ENCODE measurements at places on chromosomes 6 and 20.

GRCh38 chr20:44245977-44246376 lies 1.1 kb upstream of the GDAP1L1 start:
- DNase-seq: no peak

DNA sequence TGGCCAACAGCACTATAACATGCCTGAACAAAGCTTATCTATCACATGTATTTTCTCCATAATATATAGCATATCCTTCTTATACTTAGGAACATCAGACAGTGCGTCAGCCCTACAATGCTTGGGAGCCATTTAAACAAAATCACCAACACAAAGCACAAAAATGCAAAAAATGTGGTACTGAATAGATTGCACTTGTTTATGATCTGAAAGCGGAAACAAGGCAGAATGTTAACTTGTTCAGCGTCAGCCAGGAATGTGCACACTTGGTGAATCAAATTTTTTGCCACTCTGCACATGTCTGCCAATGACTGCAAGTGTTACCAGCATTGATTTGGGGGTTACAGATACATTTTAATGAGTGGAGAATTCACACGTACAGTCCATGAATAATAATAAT lies 14.8 kb downstream of the SLC35A1 start:
- no peak for DNase-seq

- no peak for DNase-seq
Observed at GRCh38 chr20:39849664-39850063, 839.4 kb downstream of the MAFB start.

DNA sequence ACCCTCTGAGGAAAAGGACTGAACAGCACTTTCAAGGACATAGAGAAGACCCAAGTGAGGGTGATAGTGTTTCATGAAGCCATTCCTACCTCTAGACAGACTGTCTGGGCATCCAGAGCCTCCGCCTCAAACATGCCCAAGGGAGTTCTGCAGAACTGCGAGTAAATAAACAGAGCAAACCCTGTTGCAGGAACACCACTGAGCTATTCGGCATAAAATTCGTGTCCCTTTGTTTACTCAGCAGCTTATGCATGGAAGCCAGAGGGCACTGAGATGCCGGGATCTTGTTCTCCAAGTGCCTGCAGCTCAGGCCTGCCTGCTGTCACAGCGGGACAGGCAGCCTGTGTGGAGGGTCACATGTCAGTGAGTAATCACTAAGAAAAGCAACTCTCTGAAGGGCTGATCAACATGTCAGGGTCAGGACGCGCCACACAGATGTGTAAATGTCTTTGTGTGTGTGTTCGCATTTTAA lies 164.9 kb upstream of the HEY2 start:
- DNase-seq: no peak

DNA sequence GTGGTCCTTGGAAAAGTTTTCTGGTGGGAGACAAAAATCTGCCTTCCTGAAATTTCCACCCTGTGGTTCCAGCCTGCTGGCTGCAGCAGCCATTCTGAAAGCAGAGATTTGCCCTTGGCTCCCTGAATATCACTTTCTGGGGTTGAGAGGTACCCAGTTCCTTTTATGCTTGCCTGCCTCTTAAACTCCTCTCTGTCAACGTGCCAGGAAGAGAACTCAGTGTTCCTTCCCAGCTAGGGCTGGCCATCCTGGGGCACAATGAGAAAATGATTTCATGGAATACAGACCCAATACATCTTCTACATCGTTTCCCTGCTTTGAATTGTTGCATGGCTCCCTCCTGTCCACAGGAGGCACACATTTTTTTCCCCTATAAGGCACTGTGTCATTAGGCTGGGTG lies 1.6 kb upstream of the DSN1 start:
- no peak for DNase-seq

GRCh38 chr6:76835293-76835692 lies 628.0 kb downstream of the HTR1B start:
- no peak for DNase-seq

- no peak for DNase-seq
Observed at GRCh38 chr6:148746363-148747144, at the start of gene UST. Gene UST, plus strand, starts transcription at chr6:148747030. Its CDS starts 401 bp downstream, at chr6:148747431.

DNA sequence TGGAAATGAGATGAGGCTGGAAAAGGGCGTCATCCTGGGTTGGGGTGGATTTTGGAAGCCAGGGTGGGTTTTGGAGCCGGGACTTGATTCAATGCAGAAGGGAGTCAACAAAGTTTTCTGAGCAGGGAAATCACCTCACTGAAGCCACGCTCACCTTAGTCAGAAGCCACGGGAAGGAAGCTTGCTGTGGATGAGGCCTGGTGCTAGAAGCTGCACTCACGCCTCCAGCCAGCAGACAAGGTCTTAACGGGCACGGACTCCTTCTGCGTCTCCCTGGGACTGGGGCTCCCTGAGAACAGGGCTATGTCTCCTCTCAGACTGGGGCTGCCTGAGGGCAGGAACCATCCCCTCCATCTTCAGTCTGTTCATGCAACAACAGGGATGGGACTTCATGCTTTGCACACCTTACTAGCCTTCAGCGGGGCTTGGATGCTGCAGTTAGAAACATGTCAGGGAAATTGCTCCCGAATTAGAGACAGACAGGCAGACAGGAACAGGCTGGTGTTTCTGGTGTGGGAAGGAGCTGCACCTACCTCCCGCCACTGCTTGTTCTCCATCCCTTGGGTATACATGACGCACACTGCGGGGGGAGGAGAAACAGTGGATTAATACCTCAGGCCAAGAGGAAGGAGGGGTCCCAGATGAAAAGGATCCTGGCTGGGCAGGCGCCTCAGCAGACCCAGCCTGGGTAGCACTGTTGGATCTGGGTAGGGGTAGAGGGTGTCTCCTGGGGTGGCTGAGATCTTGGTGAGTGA lies 17.5 kb downstream of the CPNE5 start:
- no peak for DNase-seq

GRCh38 chr6:167742719-167743303 lies 83.9 kb upstream of the AFDN start:
- no peak for DNase-seq

DNA sequence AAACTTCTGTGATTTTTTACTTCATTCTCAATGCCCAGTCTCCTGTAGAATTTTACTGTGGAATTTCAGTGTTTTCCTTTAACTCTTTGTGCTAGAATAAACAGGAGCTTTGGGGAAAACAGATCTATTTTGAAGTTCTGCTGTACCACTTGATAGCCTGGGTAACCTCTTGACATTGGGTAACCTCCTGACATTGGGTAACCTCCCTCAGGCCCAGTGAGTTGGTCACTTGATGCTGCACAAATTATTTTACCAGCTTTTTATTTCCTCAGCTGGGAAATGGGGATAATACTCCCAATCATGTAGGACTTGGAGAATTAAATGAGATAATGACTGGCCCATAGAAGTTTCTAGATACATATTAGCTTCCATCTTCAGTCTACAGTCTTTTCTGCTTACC lies 137.3 kb upstream of the TOP1 start:
- no peak for DNase-seq

- no peak for DNase-seq
Observed at GRCh38 chr6:148214667-148215066, 128.0 kb upstream of the SASH1 start.

DNA sequence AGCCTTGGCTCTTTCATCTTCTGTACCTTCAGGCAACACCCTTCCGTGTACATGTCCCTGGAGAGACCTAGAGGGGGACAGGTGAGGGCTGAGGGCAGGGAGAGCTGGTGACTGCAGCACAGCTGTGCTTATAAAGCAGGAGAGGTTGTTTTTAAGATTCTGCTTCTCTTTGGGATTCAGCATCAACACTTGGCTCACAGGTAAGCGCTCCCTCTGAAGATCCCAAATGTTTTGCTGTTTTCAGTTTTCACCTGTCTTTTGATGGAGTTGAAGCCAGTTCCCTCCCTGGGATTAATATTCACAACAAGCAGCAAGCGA lies 19.4 kb upstream of the TRAF3IP2 start:
- DNase-seq: no peak

DNA sequence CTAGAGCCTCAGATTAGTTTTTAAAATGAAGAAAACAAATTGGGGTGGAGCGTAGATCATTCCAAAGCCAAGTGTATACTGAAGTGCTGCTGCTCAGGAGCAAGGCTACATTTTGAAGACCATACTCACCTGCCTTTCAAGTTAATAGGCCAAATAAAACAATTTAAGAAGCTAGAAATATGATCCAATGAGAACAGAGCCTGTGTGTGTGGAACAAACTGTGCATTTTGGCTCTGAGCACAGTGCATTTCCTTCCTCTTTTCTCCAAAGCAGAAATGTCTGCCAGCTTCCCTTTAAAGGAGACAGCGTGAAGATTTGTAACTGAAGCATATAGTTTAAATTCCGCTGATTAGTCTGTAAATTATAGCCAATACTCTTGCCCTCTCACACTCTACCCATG lies 3.2 kb upstream of the IFNGR1 start:
- no peak for DNase-seq

DNA sequence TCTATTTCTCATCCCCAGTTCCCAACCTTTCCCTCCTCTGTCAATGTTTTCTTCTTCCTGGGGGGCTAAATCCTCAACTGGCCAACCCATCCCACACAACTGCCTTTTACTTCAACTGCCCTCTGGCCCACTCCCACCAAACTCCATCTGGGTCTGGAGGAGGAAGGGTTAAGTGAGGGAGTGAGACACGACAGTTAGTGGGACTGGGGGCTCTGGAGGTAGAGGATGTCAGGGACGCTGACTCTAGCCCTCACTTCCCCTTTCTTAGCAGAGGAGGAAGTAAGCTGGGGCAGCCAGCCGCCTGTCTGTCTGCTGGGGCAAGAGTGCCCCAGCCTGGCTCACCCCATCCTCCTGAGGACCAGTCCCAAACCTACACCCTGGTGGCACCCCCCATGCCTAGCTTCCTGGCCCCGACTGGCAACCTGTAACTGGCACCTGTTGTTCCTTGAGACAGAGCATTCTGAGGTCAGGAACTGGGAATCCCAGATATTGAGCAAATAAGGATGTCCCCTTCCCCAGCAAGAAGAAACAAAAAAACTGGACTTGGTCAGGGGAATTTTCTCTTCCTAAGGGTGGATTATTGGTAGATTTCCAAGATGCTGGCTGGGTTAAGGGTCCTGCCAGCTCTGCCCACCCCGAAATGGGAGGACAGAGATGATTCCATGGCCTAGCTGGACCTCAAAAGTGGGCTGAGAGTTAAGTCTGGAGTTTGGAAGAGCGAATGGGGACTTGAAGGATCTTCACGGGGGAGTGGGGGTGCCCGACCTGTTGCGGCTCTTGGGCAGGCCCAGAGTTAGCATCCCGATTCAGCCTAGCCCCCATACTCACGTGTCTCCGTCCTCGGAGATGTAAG lies 971 bp downstream of the NFKBIE start:
- no peak for DNase-seq

- no peak for DNase-seq
Observed at GRCh38 chr6:48476257-48476656, 365.3 kb upstream of the PTCHD4 start.

- DNase-seq: no peak
Observed at GRCh38 chr6:138815221-138815620, 19.3 kb downstream of the ECT2L start.

GRCh38 chr6:41966961-41967311 lies 25.3 kb upstream of the CCND3 start:
- no peak for DNase-seq

- no peak for DNase-seq
Observed at GRCh38 chr6:134421501-134421900, 103.6 kb upstream of the SGK1 start.

- no peak for DNase-seq
Observed at GRCh38 chr20:8284902-8285301, 152.8 kb downstream of the PLCB1 start.

DNA sequence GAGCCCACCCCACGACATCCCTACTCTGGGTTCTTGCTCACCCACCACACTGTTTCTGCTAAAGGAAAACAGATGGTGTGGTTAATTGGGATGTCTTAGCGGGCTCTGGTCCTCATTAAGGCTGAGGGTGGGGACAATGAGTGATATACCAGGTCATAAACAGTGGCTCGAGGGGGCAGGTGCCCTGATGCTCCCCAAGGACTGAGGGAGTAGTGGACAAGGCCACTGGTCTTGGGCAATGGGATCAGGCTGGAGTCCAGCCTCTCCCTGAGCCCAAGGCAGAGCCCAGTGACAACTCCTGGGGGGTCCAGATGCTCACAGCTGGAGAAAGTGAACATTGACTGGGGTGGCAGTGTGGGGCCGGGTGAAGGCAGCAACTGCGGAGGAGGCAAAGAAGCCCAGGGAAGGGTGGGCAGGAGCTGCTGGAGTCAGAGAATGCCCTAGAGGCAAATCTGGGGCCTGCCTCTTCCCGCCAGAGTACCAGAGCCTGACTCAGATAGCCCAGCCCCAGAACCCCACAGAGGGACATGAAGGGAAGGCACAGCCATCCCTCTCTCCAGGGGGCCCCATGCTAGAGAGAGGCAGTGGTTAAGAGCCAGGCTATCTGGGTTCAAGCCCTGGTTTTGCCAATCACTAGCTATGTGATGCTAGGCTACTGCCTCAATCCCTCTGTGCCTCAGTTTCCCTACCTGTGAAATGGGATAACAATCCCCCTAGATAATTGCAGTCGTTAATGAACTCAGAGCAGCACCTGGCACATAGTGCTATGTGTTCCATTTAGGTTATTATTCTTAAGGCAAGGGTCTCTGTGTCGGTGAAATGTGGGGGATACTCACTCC lies 72.3 kb downstream of the MRPL14 start:
- DNase-seq: no peak

DNA sequence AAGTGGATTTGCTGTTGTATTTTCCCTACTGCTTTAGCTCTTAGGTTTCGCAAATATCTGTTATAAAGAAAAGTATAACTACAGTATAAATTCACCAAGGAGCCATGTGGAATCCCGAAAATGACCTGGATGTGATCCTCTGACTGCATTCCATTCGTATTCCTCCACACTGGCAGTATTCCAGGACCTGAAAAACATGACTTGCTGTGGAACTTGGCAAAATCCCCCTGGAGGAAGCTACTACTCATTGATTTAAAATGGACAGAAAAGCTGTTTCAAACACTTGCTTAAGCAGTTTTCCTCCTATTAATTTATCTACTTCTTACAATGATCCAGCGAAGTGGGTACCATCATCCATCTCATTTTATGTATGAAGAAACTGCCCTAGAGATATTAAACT lies 13.3 kb upstream of the ENPP5 start:
- no peak for DNase-seq
